ENCODE measurements at places on chromosomes 1 and 21. TPM values are rescaled to one million over a fixed set of nuclear protein-coding genes. Genes with fewer than 3 reads are reported as not detected.

- H3K4me1 ChIP-seq = no peaks in the 10 kb centered on the region
- DNase-seq = no peak
- H3K27ac ChIP-seq = no peak overlapping the region
These were observed 89.9 kb downstream of the CD247 start for GRCh38 chr1:167428395-167428794.

The CHI3L1 gene
- total RNA-seq = not detected

DNA sequence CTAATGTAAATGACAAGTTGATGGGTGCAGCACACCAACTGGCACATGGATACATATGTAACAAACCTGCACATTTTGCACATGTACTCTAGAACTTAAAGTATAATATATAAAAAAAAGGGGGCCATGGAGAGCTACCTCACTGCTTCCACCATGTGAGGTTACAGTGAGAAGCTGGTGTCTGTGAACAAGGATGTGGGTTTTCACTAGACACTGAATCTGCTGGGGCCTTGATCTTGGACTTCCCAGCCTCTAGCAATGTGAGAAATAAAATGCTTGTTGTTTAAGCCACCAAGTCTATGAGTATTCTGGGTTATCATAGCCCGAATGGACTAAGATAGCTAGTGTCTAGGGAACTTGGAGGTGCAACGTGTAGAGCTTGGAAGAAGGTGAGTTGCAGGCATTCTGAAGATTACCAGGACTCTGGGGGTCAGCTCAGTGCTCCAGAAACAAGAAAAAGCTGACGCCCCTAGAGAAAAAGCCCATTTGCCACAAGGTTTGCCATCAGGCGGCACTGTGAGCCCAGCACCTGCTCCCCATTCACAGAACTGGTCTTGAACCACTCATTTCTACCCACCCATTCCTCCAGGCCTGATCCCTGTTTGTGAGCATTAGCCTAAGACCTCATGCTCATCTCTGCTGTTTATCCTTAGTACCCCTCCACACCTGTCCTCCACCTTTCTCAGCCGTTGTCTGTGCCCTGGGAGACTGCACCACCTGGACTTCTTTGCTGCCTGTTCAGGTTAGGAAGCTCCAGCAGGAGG lies 15.1 kb upstream of the FYB2 start:
- no peaks in the 10 kb centered on the region for H3K36me3 ChIP-seq
- H3K27ac ChIP-seq = no peak overlapping the region
- no peak overlapping the region for H3K4me3 ChIP-seq
- peaks cover 9% of the 10 kb centered on the region for H3K4me1 ChIP-seq
- no peaks in the 10 kb centered on the region for H3K27me3 ChIP-seq

DNA sequence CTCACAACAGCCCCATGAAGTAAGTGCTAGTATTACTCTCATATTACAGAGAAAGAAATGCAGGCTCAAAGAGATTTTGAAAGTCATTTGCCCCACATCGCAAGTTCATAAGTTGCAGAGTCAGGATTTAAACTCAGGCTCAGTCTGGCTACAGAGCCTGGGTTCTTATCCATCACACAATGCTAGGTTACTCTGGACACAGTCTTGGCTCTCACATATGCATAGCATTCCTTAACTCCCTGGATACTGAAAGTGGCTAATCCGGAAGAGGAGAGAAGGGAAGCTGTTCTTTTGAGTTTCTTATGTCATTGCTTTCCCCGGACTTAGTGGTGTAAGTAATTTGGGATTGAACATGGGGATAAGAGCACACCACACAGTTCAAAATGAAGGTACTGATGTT lies 357.4 kb upstream of the PLXNA2 start:
- H3K27ac ChIP-seq = no peak overlapping the region
- H3K27me3 ChIP-seq = no peaks in the 10 kb centered on the region
- no peaks in the 10 kb centered on the region for H3K4me1 ChIP-seq
- H3K4me3 ChIP-seq = no peak overlapping the region
- no peak for DNase-seq

The TRNAU1AP gene
- total RNA-seq = 46.2 TPM

DNA sequence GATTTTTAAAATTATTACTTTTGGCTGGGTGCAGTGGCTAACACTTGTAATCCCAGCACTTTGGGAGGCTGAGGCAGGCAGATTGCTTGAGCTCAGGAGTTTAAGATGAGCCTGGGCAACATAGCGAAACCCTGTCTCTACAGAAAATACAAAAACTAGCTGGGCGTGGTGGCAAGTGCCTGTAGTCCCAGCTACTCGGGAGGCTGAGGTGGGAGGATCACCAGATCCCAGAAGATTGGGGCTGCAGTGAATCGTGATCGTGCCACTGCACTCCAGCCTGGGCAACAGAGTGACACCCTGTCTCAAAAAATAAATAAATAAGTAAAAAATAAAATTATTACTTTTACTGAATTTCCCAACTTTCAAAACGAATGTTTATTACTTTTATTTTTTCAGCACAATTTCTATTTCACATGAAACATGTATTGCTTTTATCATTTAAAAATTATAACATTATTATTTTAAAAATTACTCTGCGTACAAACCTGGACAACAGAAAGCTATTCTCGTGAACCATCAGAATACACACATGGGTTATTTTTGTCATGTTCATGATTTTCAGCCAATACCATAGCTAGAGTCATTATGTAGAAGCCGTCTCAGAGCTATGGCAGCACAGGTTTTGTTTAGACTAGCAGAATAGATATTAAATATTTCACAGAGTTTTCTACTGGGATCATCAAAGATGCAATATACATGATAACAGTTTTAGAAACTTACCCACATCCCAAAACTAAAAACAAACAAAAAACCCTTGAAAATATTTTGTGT lies 621 bp downstream of the AMPD1 start:
- DNase-seq = no peak
- H3K4me1 ChIP-seq = no peaks in the 10 kb centered on the region
- H3K4me3 ChIP-seq = no peak overlapping the region
- H3K27ac ChIP-seq = no peak overlapping the region
- no peaks in the 10 kb centered on the region for H3K36me3 ChIP-seq
- peaks cover 4% of the 10 kb centered on the region for H3K27me3 ChIP-seq

The MROH9 gene
- total RNA-seq = not detected
